ENCODE measurements at places on chromosomes 6 and 20.

DNA sequence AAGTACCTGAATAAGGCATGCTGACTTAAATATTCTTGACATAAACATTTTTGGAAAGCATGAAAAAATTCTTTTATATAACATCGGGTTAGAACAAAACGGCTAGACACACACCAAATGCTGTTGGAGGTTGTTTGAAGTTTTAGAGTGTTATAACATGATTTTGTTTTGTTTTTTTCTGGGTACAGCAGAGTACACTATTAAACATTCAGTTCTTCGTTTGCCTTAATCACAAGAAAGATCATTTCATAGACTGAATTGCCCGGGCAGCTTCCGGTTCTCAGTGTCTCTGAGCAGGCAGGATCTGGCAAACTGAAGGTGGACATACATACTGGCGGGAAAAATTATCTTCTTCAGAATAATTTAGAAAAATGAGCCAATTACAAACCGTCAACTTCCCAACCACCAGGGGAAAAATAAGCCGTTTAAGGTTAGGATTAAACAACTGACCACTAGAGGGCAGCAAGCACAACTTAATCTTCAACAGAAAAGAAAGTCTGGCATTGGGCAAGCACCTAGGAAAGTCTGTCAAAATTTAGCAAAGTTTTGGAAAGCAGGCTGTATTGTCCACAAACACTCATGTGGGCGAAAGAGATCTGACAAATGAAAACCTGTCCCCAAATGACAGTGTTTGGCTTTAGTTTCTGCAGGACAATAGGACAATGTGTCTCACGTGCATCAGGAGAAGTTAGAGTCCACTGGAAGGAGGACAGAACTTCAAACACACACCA lies 15.0 kb downstream of the ZNF217 start:
- DNase-seq, result peak; percentile 39

DNA sequence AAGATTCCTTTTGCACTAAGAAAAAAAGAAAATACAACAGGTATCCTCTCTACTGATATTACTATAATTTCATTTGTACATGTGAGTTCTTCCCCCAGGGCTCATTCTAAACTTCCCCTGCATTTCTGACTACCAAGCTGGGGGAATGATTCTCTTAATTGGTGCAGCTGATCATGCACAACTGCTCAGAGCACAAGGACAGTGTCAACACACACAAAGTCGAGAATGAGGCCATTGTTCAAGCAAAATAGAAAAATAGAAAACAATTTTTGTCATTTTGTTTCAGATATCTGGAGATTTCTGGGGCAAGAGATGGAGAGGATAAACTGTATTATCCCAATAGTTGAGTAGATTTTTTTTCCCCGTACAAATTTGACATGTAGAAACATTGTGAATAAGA lies 236.3 kb downstream of the HAO1 start:
- no peak for DNase-seq

DNA sequence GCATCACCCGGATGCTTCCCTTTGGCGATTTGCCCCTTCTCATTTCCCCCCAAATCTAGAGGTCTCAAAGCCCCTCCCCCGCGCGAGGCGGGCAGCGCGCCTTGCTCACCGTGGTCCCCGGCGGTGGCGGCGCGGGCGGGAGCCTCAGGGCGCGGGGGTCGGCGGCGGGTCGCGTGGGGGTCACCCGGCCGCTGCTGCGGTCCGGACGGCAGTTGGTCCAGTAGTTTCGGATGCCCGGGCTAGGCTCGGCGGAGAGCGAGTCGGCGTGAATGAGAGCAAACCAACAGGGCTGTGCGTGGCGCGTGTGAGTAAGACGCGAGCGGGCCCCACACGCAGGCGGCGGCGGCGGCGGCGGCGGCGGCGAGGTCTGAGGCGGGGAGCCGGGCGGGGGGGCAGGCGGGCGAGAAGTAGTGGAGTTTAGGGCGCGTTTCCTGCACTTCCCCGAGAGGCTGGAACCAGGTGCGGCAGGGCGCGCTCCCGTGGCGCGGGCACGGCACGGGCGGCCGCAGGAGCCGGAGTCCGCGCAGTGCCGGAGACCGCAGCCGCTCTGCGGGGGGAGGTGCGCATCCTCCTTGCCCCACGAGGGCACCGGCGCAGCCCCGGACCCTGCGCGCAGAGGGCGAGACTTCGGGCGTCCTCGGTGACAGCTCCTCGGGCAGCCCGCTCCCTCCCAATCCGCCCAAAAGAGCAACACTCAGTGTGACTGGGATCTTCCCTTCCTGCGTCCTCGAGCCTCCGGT lies 567 bp downstream of the HS3ST5 start:
- DNase-seq, result no peak

- DNase-seq, result no peak
Measured at GRCh38 chr6:22394691-22395090, 97.9 kb upstream of the PRL start.

GRCh38 chr6:21596145-21596948 lies 2.8 kb downstream of the SOX4 start:
- no peak for DNase-seq

DNA sequence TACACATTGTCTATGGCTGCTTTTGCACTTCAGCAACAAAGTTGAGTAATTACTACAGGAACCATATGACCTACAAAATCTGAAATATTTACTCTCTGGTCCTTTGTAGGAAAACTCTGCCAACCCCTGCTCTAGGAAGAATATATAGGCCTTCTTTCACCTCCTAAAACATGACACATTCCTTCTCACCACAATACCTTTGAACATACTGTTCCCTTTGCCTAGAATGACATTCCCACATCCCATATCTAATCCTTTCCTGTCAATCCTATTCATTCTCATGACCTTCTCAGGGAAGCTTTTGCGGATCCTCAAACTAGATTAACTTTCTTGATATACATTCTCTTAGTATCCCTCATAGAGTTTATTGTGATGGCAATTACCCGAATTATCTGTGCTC lies 18.0 kb upstream of the NCOA6 start:
- no peak for DNase-seq

DNA sequence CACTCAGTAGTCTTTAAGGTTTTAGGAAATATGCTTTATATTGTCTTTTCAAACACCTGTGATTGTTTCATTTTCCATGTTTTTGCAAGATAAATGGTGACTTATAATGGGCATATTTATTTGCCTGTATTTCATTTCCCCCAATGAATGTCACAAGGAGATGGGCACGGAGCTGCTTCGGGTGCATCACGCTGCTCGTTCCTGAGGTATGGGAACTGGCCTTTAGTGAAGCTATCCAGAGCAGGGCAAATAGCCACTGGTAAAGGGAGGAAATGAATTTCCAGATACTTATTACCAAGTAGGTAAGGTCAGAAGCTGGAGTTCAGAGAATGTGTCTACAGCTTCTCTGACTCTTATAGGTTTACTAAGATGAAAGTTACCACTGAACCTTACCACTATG lies 3.7 kb downstream of the POU3F2 start:
- DNase-seq, result no peak

DNA sequence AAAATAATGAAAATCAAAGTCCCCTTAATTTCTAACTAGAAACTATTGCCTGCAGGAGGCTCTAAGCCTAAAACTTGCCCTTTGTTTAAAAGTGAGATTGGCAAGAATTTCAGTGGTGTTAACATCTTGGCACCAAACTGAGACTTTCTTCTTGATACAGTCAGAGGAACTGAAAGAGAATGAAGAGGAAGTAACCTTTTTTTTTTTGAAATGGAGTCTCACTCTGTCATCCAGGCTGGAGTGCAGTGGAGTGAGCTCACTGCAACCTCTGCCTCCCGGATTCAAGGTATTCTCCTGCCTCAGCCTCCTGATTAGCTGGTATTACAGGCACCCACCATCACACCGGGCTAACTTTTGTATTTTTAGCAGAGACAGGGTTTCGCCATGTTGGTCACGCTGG lies 3.6 kb downstream of the DOP1A start:
- DNase-seq, result no peak
